Activated CD4-positive, alpha-beta T cell treated with anti-CD3 and anti-CD28 coated beads for 4 hours (primary cell): ENCODE measurements at places on chromosomes 6 and 20.
A peak's percentile ranks its signal among the peaks of the same experiment; 100 is the strongest.

- DNase-seq, result no peak
These were observed 10.7 kb downstream of the TGIF2 start for GRCh38 chr20:36584018-36584481.

GRCh38 chr6:100719883-100720682, 161.0 kb downstream of the ASCC3 start:
- no peak for DNase-seq

DNA sequence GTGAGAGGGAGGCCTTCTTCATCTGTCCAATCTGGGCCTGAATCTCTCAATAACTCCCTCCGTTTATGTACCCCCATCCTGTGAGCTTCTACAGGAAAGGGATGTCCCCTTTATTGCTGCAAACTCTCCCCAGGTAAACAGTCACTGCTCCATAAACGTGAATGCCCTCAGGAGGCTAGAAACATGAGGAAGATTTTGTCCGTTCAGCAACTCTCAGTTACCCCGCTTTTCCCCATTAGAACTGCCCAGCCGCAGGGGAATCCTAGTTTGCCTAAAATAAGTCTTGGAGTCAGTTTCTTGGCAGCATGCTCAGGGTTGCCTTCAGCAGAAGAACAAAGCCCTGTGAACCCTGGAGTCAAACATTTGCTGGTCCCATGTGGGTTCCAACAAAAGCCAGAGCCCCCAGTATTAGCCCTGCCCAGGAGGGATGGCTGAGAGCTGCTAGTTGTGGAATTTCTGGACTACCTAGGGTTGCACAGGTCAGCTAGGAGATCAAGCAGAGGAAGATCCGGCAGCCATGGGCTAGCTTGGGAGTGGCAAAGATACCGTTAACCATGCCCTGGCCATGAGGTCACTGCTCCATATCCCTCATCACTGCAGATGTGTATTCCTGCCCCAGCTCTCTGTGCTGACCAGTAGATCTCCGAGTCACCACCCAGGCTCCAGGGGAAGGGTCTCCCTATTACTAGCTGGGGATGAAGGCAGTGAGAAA, 640 bp downstream of the LRRN4 start:
- no peak for DNase-seq

- DNase-seq, result no peak
These were observed 53.6 kb upstream of the FRMD1 start for GRCh38 chr6:168132531-168133167.

- DNase-seq, result peak; percentile 30
These were observed 32.3 kb upstream of the TAGAP start for GRCh38 chr6:159077123-159077522.

DNA sequence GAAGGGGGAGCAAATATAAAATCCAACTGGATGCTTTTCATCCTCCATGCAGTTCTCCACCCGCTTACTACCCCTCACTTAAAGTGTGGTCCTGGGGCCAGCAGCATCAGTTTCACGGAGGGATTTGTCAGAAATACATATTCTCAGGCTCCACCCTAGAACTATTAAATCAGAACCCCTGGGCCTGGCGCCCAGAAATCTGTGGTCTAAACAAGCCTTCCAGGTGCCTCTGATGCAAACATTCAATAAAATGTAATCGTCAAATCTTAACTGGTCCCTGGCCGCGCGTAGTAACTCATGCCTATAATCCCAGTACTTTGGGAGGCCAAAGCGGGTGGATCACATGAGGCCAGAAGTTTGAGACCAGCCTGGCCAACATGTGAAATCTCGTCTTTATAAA, 47.7 kb downstream of the ATXN1 start:
- DNase-seq, result no peak

DNA sequence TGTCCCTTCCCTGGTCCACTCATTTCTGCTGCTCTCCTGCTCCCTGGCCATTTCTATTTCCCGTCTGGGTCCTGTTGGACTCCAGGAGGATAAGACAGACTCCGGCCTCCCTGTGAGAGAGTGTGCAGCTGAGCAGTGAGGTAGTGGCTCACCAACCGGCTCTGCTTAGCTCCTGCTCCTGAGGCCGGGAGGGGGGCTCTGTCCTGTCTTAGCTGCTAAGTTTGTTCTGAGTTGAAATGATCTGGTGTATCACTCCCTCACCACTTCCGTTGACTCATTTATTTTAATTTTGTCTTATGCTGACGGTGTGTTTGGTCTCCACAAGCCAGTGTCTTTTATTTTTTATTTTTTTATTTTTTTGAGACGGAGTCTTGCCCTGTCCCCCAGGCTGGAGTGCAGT, 148.5 kb upstream of the PDE10A start:
- DNase-seq, result no peak

GRCh38 chr6:71420693-71421328, 132.2 kb downstream of the OGFRL1 start:
- DNase-seq, result no peak

DNA sequence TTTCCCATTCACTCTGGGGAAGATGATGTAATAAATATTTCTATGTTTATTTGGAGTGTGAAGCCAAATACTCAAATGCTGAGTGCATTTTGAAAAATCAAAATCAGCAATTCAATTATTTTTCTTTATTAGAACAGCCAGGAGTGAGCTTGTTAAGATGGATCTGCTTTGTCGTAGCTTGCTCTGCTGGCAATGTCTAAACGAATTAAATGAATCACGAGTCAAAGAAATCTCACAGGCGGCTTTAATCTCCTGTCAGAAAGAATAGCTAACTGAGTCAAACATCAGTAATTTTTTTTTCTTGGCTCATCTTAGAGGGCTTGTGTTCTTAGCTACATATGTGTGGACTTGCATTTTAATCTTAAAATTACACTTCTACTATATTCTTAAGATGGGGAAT, 100.2 kb upstream of the HMGN3 start:
- DNase-seq, result no peak

- no peak for DNase-seq
These were observed 74.0 kb downstream of the IGF2R start for GRCh38 chr6:160042788-160043301.

- no peak for DNase-seq
These were observed 30.6 kb upstream of the RIPOR2 start for GRCh38 chr6:24966381-24966780.

DNA sequence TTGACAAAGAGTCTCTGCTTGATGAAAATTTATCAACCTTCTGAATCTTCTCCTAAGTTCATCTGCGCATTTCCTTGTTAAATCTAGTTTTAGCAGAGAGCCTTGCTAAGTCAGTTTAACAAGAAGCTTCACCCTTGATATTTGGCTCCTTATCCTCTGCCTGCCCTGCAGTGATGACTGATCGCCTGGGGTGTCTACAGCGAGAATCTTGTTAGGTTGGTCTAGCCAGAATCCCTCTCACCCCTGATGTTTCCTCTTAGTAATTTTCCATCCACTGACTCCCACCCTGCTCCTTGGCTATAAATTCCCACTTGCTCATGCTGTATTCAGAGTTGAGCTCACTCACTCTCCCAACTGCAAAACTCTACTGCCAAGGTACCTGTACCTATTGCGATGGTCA, 114.1 kb downstream of the TENT5A start:
- DNase-seq, result no peak
